ENCODE measurements at places on chromosomes 6 and 20.

GRCh38 chr6:163872335-163872734 lies 457.8 kb downstream of the QKI start:
- no peak for DNase-seq

DNA sequence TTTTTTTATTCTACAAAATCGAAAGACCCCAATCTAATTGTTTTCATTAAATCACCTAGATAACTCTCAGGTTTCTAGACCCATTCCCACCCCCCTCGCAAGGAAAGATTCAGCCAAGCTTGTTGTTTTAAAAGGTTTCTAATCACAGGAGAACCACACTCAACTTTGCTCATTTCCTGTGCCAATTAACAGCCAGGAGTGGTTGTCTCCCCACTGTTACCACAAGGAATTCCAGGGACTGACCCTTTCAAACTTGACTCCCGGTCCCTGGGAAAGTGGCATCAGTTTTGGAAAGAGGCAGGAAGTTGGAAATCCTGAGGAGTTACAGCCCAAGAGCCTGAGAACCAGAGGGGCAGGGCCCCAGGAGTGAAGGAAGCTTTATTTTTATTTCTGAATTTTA lies 561.3 kb upstream of the JAG1 start:
- DNase-seq: no peak

- DNase-seq: no peak
Observed at GRCh38 chr20:48740292-48740649, 87.5 kb downstream of the PREX1 start.

DNA sequence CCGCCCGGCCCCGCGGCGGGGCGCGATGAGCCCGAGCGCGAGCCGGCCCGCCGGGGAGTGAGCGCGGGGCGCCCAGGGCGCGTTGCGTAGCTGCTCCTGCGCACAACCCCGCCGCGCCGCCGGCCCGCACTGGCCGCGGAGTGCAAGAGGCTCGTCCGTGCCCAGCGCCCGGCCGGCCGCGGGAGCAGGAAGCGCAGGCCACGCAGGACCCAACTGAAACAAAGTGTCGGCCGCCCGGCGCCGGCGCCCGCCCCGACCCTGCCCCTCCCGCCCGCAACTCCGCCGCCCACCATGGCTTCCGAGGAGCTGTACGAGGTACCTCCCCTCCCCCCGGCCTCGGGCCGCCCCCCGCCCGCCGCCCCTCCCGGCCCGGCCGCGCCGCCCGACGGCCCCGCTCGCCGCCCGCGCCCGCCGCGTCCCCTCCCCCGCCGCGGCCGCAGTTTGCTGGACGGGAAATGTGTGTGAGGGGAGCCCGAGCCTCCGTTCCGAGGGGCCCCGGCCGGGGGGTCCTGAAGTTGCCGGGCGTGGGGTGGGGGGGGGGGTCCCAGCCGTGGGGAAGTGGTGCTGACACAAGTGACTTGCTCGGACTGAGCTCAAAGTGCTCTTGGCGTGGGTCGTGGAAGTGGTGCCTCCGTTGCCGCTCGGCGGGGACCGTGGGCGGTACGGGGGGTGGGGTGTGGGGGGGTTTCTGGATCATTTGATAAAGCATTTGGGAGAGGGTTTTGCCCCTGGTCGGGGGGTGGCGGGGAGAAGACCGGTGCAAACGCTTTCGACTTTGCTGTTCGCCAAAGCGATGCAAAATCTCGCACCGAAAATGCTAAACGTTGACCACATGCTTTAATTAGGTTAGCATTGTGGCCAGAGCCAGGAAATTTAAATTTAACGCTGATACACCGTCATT lies 539 bp downstream of the CDYL start:
- DNase-seq: peak; percentile 73

- no peak for DNase-seq
Observed at GRCh38 chr6:16292942-16293341, 54.6 kb downstream of the GMPR start.

DNA sequence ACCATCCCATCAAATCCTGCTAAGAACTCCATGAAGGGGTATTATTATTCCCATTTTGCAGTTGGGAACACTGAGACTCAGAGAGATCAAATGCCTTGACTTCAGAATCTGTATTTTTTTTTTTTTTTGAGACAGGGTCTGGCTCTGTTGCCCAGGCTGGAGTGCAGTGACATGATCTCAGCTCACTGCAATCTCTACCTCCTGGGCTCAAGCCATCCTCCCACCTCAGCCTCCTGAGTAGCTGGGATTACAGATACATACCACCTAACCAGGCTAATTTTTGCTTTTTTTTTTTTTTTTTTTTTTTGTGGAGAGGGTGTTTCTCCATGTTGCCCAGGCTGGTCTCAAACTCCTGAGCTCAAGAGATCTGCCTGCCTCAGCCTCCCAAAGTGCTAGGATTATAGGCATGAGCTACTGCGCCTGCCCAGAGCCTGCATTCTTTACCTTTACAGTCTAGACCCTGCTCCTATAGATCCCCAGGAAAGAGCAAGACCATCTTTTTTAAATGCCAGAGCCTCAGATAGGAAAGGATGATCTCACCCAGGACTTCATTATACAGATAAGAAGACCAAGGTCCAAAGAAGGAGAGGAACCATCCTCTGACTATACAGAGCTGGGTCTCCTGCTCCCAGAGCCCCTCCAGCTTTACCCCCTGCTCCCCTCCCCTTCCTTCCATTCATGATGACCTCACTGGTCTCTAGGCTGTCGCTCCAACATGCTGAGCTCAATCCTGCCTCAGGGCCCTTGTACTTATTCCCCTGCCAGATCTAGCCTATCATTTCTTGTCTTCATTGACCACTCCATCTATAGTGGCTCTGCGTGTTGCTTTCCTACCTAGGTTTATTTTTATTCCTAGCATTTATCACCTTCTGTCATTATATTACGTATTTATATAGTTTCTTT lies 138.6 kb downstream of the CEBPB start:
- DNase-seq: no peak

GRCh38 chr20:16479666-16480065 lies 93.6 kb downstream of the KIF16B start:
- no peak for DNase-seq

DNA sequence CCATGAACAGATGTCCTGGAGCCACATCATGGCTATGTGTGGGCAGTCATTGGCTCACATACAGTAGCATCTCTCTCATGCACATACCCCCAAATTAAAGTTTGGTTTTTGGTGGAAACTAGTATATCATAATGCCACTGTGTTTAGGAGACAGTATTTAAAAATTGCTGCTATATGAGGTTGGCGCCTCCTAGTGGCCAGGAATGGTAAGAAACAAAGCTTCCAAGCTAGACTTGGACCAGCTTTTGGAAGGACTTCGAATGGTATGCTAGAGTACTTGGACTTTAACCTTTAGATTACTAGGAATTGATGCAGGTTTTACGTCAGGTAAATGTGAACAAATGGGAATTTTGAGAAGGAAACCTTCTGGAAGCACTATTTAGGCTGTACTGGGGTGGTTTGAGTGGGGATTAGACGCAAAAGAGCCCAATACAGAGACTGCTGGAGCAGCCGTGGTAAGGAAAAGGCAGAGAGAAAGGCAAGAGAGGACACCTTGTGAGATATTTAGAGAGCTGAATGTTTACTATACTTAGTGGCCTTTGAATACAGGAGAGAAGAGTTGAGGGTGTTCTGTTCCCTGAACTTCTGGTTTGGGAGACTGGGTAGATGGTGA lies 23.8 kb downstream of the PRSS35 start:
- DNase-seq: peak; percentile 67

DNA sequence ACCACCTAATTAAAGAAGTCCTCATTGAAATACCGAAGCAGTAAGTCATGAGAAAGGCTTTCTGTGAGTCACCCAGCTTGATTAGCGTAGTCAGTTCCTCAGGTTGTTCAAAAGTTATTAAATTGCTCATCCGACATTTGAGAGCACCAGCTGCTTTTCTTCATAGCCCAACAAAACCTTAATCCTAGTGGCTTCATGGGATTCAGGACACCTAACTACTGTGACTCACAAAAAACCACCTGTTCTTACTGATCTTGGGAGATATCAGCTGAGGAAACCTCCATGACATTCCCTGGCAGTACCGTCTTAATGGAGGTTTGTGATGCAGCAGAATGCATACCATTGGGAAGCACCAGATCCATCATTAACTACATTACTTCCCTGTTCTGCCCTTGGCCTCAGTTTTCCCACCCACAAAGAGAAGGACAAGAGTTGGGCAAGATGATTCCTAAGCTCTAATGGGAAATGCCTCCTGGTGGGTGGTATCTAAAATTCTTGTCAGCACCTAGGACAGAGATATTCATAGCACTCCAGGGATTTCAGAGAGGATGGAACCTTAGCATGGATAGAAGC lies 103.8 kb downstream of the KHDC1L start:
- DNase-seq: no peak

DNA sequence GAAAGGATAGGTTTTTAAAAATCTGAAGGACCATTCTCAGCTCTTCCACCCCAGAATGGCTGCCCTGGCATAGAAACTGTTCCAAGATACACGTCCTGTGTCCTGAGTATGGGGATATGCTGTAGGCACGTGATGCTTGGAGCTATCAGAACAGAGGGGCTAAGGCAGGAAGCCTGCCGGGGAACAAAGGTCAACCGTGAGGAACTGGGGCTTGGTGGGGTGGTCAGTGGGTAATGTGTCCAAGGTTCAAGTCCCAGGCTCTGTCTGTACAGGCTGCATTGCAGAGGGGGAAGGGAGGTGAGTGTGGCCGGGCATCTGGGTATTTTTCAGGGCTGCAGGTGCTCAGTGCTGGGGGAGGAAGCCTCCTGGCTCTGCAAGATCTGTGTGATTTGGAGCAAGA lies 479.6 kb upstream of the CHD6 start:
- no peak for DNase-seq

DNA sequence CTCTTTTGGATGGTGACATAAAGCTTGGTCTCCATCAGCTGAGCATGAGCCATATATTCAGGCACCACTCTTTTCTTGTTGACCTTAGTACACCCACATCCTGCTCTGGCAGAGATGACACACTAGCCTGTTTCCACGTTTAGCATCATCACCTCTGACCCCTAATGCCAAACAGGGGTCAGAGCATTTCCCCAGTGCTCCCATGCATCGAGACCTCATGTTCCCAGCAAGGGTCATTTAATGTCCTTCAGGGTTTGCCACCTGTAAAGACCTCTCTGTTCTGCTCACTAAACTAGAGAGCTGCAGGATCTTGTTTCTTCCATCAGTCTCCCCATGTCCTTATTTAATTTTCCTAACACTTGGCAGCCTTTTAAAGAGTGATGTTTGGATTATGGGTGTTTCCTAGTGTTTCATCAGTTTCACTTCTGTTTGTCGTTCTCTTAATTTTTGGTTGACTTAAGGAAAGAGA lies 97.5 kb downstream of the AIG1 start:
- no peak for DNase-seq

DNA sequence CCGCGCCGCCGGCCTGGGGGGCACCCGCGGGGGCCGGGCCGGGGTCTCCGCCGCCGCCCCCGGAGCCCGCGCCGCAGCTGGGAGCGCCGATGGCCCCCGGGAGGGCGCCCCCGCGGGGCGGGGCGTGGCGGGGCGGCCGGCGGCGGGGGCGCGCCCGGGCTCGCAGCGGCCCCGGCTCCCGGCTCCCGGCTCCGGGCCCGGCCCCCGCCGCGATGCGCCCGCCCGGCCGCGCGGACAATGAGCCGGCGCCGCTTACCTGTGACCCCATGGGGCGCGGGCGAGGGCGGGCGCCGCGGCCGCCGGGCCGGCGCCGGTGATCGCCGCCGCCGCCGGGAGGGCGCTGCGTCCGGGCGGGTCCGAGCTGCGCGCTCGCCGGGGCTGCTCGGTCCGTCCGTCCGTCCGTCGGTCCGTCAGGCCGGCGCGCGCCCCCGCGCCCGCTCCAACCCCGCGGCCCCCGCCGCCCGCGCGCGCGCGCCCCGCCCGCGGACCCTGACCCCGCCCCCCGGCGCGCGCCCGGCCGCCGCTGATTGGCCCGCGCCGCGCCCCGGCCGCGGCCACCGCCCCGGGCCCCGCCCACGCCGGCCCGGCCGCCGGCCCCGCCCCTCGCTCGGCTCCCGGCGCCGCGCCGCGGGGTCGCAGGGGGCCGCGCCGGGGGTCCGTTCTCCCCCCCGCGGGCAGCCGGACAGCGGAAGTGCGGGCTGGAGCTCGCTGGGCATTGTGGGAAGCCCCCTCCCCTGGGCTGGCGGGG lies at the start of gene ZBTB46:
TSS of gene ZBTB46 (minus strand) at position 424 of the 748 bp plus-strand sequence. CDS start 40,507 bp downstream, outside the sequence.
- DNase-seq: no peak

GRCh38 chr20:21719592-21720214 lies 14.2 kb downstream of the PAX1 start:
- DNase-seq: no peak

GRCh38 chr20:9243986-9244385 lies 175.1 kb downstream of the PLCB4 start:
- no peak for DNase-seq

- DNase-seq: no peak
Observed at GRCh38 chr20:37243937-37244571, 17.6 kb downstream of the GHRH start.

GRCh38 chr6:29653452-29654038 lies 3.3 kb upstream of the MOG start:
- no peak for DNase-seq

- DNase-seq: no peak
Observed at GRCh38 chr20:57747861-57748481, 38.2 kb upstream of the PMEPA1 start.

GRCh38 chr20:17665756-17666155 lies 16.3 kb downstream of the RRBP1 start:
- DNase-seq: no peak

DNA sequence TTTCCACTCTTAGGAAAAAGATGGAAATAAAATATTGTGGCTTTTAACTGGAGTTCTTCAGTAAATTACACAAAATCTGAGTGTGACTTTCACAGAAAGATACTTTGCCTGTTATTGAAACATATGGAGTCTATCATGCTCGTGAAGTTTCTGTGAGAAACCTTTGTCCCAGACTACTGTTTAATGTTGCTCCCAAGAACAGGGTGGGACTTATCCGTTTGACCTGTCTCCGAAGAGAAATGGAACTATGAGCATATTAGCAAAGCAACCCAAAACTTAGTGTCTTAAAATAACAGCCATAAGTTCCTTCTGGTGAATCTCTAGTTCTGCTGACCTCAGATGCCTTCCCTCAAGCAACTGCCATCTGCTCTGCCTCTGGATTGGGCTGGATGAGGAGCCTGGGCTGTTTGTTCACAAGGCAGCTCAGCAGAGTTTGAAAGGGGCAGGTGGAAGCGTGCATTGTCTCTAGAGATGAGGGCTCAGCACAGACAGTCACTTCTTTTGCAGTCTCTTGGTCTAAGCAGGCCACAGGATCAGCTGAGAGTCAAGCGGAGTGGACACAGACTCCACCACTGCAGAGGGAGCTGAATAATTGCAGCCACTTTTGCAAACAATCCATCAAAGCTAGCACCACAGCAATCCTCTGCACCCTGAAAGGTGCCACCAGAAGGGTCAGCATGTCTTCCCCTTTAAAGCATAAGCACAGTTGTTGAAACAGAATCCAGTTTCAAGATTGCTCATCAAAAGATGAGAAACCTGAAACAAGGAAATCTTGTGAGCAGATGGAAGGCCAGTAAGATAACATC lies 52.8 kb downstream of the MYB start:
- DNase-seq: no peak

- DNase-seq: peak; percentile 41
Observed at GRCh38 chr6:30009113-30009512, 52.0 kb upstream of the POLR1H start.

GRCh38 chr6:42113936-42114636 lies 28.3 kb downstream of the C6orf132 start:
- no peak for DNase-seq

GRCh38 chr20:19003366-19004336 lies 190.1 kb downstream of the SCP2D1 start:
- DNase-seq: no peak
